ENCODE measurements at places on chromosomes 3 and 15.

DNA sequence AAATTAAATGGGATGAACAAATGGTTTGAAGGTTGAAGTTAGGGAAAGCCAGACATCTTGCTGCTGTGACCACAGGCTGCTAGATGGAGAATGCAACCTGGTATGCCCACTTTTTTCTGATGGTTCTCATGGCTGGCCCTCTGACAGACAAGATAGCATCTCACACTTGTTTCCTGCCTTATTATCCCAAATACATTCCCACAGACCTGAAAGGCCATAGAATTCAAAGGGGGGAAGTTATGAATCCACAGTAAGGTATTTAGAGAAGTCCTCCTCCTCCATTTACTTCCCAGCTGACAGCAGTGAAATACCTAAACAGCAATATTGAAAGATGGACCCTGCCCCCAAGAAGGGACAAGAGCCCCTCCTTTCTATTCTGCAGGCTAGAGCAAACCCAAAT lies 32.4 kb downstream of the LEO1 start:
- no peak for DNase-seq

GRCh38 chr3:186953011-186953487 lies 22.7 kb downstream of the ST6GAL1 start:
- DNase-seq: no peak

DNA sequence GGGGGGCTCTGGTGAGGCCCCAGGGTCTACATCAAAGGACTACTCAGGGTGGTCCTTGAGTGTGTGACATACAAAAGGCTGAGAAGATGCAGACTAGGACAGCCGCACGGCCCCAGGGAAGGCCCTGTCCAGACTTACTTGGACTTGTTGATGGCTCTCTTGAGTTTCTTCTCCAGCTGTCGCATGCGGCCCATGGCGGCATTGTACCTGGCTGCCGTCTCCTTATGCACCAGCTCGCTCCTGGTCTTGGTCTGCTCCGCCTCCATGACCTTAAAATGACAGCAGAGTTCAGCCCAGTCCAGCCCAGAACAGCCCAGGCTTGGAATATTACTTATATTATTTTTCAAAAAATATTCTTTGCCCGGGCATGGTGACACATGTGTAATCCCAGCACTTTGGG lies 56.0 kb downstream of the CAPN7 start:
- DNase-seq: no peak

DNA sequence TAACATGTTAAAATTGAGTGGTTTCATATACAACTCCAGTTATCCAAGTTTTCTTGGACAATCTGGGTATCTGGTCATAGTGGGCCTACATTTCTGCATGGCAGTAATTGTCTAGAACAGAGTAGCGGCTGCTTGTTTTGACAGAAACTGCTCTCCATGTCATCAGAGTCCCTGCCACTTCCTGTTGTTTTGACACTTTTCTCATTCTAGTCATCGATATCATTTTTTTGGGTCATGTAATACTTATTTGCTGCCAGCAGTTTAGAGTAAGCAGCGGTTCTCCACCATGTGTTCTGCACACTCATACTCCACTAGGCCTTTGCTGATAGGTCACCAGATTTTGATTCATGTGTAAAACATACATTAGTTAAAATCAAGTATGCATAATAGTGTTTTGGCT lies 81.5 kb downstream of the SLC25A26 start:
- DNase-seq: no peak

GRCh38 chr15:70322051-70322668 lies 224.4 kb upstream of the TLE3 start:
- no peak for DNase-seq

GRCh38 chr15:75530169-75530568 lies 48.9 kb downstream of the PTPN9 start:
- no peak for DNase-seq

DNA sequence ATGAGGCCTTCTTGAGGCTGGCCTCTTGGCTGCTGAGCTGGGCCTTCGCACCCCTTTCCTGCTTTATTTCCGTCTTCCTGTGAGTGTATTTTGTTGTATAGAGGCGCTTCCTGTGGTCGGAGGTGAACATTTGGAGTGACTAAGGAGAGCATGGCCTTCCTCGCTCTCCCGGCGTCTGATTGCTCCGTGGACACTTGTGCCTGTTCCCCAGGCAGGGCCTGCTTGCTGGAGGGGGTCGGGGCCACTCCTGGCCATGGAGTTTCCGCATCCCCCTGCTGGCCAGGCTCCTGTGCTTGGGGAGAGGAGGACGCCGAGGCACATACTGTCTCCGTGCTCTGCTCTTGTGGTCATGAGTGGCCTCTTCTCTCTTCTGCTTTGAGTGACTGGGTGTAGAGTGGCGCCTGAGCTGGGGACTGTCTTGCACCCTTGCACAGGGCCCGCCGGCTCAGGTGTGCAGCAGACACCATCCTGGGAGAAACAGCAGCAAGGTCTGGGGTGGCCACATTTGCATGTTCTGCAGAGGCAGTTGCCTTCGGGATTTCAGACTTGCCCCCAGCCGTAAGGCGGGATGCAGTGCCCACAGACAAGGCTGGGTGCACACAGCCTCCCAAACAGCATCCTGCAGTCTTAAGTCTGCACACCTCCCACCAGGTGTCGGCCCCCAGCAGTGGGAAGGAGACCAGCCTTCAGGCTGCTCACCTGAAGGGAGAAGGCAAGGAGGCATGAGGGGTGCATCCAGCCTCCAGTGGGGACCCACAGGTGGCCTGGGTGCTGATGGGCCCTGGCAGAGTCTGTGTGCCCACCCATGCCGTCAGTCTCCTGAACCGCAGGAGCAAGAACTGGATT lies 16.4 kb downstream of the KLF13 start:
- DNase-seq: no peak

DNA sequence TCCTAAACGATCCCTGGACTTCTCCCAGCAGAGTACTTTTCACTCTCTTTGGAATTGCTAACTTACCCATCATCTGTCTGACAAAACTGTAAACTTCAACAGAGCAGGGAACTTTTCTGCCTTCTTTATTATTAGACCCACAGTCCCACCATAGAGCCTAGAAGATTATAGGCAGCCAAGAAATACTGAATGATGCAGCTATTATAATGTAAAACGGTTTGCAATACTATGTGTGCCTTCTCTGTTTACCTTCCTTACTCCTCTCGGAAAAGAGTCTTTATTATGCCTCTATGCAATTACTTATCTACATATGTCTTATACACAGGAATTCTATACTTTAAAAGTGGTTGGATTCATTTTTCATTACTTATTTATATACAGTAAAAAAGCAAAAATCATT lies 36.0 kb downstream of the SHQ1 start:
- no peak for DNase-seq

DNA sequence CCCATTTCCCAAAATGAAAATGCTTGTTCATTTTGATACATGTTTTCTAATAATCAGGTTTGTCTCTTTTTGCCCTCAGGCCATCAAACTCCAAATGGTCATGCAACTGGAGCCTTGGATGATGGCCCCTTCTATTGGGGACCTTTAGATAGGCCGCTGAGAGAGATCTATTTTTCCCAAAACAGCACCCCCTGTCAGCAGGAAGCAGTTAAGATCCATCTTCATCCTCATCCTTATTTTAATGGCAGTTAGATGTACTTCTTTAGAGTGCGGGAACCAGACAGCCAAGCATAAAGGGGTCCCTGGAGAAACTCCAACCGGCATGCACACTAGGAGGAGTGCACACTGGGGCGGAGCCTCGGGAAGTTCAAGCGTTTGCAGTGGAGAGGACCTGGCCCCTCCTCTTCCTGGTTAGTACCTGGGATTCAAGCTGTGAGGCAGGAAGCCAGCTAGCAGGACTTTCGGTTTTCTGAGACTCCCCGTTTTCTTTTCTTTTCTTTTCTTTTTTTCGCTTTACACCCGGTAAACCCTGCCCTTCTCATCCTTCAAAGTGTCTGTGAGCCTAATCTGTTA lies 31.9 kb upstream of the STRIT1 start:
- no peak for DNase-seq

DNA sequence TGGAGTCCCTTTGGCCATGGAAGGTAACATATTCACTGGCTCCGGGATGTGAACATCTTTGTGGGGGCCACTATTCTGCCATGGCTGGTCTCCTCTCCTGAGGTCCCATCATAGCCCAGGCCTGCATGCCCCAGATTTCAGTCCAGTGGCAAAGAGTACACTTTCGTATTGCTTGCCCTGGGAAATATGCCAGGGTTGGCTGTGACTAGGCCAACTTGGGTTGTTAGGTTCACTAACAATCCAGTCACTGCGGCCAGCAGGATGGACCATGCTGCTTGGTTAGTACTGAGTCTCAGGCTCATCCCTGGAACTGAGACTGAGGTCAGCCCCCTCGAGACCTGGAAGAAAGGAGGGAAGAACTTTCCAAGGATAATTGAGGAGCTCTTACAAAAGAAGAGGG lies 9.8 kb upstream of the EEFSEC start:
- no peak for DNase-seq

- no peak for DNase-seq
Measured at GRCh38 chr3:130715616-130716015, 31.0 kb downstream of the PIK3R4 start.

- no peak for DNase-seq
Measured at GRCh38 chr15:80461356-80462095, 57.3 kb downstream of the ARNT2 start.

DNA sequence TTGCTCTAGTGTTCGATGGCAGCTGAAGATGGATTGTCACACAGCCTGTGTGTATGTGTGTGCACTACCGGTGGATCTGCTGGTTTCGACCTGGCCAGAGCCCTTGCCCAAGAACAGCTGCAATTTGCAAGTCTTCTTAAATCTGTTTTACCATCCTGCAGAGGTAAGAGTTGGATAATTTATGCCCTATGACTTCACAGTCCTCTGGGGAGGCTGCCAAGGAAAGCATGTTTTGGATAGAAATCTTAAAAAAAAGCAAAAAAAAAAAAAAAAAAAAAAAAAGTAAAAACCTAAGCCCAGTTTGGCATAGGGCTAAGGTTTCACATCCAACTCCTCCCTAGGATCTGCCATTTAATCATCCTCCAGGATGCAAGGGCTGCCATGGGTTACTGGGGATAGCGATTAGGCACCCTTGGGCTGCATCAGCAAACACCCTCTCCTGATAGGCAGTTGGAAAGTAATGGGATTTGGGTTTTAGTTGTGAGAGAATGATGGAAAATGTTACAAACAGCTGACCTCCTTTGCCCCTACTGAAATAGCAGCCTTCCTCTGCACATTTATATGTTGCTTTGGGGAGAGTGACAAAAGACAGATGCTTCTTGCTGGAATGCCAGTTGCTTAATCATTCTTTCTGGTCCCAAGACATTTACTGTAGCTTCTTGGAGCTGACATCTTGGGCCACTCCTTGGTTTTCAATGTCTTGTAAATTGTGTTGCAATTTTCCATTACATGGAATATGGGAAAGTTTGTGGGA lies 35.4 kb downstream of the CD200R1L start:
- DNase-seq: no peak

DNA sequence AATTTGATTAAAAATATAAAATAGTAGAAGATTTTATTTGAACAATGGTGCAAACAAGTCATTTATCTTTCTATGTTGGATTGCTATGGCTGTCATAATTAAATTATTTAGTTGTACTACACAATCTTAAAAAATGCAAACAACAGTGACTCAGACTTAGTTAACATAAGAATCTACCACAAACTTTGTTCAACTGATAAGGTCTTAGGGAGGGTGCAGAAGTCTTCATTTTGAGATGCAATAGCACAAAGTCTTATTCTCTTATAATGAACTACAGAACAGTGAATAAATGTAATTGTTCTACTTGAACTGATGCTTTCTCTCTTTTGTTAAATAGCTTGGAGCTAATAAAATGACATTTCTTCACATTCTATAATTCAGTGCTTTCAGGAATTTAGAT lies 482.8 kb upstream of the NAALADL2 start:
- DNase-seq: no peak

DNA sequence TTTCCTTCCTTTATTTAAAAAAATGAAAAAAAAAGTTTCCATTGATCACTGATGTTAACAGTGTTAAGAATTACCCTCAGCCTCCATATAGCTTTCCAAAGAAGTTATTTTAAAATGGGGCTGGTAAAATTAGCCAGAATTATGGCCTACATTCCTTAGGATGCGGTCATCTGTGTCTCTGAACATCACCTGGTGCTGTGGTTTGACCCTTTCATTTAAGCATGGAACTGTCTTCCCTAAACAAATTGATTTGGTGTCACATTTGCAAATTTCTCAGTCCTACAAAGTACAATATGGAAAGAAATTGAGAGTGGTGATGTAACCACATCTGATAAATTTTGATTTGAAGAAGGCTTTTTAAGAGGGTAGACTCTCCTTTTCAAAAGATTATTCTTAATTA lies 40.3 kb upstream of the ZPLD1 start:
- no peak for DNase-seq

DNA sequence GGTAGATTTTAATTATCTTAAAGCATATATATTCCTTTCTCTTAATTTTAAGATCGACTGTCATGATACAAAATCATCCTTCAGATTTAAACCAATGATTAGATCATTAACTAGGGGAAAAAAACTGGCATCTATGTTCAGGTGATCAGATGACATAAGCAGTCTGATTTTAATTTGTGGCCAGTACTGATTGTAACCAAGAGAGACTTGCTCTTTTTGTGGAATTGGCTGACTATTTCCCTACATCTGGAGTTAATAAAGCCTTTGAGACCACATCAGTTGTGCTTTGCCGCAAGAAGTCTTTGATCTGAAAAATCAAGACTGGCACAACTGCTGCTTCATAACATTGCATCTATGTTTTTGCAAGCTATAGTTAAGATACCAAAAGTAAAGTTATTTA lies 148.4 kb upstream of the CGNL1 start:
- DNase-seq: no peak

DNA sequence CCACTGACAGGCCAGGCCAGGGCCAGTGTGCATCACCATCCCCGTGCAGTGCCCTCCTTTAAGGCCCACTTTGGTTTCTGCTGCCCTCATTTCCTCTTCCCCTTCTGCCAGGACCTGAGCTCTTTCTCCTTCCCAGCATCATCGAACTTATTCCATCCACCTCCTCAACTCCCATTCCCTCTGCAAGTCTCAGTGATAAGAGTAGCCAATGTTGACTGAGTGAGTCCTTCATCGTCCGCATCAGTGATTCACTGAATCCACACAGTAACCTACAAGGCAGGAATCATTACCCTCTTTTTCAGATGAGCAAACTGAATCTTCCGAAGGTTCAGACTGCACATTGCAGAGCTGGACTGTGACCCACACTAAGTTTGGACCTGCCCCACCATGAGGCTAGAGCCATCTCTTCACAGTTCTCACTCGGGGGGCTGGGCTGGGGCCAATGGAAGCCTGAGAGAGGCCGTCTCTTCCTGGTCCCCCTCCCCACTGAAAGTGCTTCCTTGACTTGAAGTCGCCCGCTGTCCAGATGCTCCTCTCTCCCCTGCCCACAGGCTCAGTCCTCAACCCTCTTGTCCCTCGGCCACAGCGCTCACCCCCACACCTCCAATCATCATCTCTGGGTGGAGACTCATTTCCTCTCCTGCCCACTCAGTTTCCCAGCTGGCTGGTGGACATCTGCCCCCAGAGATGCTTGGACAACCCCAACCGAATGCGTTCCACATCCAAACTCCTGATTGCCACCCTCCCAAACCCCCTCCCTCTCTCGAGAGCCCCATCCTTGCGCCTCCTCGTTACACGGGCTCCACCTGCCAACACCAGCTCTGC lies 15.2 kb upstream of the ANPEP start:
- no peak for DNase-seq

GRCh38 chr3:159616234-159616825 lies 372.3 kb upstream of the IL12A start:
- no peak for DNase-seq

GRCh38 chr3:126287536-126288241 lies 69.5 kb downstream of the KLF15 start:
- DNase-seq: no peak
